ENCODE measurements at places on chromosomes 5 and 9. TPM values are rescaled to one million over a fixed set of nuclear protein-coding genes. Genes with fewer than 3 reads are reported as not detected.

DNA sequence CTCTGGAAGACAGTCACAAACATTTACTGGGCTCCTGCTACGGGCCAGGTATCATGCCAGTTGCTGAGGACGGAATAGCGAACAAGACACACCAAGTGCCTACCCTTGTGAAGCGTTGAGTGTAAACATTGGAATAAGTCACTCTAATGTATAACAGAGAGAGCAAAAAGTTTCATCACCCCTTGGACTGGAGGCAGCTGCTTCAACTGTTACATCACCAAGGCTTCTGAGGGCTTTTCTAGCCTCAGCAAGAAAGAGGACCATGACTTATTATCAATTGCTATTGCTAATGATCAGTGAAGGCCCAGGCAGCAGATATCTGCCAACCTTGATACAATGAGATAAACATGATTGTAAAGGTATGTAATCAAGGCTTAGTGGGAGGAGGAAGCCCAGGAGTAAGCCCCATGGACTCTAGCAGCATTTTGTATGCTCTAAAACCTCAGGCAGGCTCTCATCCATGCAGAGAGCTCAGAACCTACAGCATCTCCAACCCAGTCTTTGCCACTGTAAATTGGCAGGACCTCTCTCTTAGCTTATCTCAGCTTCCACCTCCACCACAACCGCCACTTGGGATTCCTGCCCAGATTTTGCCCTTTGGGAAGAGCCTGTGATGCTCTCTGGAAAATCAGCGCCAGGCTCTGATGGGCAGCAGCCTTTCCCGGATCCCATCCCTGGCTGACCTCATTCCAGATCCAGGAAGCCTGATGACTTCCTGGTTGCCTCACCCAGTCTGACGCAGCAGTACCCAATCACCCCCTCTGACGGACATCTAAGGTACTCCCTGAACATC, 54.5 kb downstream of the ADAM19 start:
- no peak for DNase-seq

CARTPT gene
- not detected for total RNA-seq

DTWD2 gene
- 5.3 TPM for total RNA-seq

DNA sequence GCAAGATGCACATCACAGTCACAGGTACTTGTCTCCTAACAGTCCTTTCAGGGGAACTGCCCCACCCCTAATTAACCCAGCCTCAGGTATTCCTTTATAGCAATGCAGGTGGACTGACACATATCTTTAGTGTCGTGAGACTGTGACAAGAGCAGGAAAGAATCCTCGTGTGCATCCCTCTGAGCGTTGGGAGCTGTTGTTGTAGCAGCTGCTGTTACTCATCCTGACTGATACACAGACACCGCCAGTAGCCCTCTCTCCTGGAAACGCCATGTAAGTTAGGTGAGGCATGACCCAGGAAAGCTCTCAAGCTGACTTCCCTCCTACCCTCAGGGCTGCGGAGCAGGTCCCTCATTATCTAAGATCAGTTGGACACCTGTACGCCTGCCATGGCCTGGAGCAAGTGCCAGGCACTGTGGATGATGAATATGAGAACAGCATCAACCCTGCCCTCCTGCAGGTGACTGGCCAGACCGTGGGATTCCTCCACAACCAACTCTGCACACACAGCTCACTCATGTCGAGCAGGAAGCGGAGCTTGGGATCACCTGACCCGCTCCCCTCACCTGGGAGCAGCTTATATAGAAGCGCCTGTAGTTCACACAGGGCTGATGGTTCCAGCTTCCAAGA, 10.2 kb upstream of the LCN15 start:
- DNase-seq, result no peak

GRCh38 chr5:179969110-179969509, 61.4 kb upstream of the TBC1D9B start:
- DNase-seq, result no peak

ST8SIA4 gene
- total RNA-seq, result 2.3 TPM

- DNase-seq, result no peak
Observed at GRCh38 chr9:3827175-3827574, 301.4 kb upstream of the RFX3 start.

KCTD16 gene
- 1.4 TPM for total RNA-seq

TERT gene
- 0.21 TPM for total RNA-seq

SURF1 gene
- total RNA-seq, result 39.2 TPM

TUSC1 gene
- total RNA-seq, result 13.7 TPM

DNA sequence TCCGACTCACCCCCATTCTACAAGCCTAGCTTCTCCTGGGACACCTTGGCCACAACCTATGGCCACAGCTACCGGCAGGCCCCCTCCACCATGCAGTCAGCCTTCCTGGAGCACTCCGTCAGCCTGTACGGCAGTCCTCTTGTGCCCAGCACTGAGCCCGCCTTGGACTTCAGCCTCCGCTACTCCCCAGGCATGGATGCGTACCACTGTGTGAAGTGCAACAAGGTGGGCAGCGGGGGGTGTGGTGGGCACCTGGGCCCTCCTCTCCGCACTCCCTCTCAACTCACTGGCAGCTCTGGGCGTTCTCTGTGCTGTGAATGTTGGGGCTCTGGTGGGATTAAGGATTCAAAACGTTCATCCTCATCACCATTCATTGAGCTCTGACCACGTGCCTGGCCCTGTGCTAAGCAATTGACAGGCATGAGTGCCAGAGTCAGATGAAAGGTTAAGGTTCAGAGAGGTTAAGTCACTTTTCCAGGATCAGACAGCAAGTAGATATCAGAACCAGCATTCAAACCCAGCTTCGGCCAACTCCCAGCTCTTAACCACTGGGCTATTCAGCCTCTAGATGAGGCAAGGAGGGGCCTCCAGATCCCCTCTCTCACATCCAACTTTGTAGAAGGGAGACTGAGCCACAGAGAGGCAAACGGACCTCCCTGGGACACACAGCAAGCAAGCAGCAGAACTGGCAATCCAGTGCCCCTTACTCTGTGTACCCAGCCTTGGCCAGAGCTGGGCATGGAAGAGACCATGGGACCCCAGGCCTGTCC, 9.9 kb downstream of the GFI1B start:
- DNase-seq, result no peak

DNA sequence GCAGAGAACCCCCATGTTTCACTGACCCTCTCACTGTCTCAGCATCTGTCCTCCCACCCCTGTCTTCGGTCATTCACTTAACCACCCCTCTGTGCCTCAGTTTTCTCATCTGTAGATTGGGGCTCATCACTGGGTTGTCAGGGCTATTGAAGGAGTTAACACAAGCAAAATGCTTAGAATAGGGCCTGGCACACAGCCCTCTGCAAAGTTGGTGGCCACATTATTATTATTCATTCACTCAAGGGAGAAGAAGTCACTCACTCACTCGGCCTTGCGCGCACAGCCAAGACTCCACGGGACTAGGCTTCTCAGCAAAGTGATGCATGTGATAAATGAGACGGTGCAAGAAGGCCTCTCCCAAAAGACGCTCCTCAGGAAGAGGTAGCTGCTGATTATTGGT, 8.0 kb downstream of the PDGFRB start:
- no peak for DNase-seq

DNA sequence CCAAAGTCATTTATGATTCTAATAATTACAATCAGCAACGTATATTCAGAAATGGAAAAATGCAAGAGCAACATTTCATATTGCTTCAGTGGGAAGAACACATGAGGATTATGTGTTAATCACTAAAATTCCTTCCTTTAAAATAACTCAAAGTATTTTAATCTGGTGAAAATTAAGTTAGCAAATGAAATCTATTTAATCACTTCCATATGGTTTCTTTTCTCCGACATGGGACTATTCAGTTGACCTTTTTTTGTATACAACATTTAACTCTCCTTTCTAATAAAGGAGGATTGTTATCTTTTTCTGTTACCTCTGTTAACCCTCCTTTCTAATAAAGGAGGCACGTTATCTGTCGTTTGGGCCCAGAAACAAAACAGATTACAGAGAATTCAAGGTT, 59.9 kb downstream of the HOMER1 start:
- DNase-seq, result no peak

TEX48 gene
- not detected for total RNA-seq

DNA sequence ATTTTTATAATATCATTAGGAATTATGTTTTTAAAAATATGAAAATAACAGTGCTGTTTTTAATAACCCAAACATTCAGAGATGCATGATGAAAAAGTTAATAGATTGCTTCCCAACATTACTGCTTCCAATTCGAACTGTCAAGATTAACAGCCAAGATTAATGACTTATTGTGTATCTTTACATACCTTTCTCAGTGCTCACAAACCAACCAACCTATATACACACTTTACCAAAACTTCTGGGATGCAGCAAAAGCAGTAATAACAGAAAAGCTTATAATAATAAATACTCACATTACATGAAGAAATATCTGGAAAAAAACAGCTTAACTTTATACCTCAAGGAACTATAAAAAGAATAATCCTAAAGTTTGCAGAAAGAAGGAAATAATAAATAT, 82.1 kb downstream of the TMEM232 start:
- DNase-seq, result no peak

SPATA31E1 gene
- not detected for total RNA-seq

- DNase-seq, result no peak
Observed at GRCh38 chr5:121489972-121490371, 361.7 kb upstream of the FTMT start.

DNA sequence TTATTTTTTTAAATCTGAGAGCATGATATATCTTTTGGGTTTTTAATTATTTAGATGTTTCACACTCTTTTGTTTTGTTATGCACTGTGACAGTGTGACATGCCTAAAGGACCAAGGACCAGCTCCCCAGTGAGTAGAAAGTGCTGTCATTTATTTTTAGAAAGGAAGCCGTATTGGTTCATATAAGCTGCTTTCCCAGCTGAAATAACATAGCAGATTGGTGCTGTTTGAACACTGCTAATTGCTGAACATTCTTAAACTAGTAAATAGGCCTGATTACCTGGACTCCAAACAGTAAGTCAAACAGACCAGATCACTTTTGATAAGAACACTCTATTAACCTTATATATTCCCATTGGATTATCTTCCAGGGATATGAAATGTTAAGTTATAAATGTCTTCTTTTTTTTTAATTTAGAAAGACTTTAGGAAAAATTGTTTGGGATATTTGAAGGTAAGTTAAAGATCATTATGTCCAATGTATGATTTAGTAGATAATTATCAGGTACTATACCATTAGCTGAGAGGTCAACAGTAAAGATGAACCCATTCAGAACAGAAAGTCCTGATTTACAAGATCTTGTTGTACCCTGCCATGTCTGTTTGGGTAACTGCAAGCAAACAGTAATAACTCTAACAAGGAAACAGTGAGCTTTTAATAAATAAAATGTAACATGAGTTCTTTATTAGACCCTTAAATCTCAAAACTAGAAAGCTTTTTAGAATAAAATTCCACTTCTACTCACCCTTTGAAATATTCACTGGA, 27.8 kb upstream of the ELL2 start:
- DNase-seq, result no peak

NPR3 gene
- total RNA-seq, result 0.13 TPM

BARHL1 gene
- total RNA-seq, result not detected

DNA sequence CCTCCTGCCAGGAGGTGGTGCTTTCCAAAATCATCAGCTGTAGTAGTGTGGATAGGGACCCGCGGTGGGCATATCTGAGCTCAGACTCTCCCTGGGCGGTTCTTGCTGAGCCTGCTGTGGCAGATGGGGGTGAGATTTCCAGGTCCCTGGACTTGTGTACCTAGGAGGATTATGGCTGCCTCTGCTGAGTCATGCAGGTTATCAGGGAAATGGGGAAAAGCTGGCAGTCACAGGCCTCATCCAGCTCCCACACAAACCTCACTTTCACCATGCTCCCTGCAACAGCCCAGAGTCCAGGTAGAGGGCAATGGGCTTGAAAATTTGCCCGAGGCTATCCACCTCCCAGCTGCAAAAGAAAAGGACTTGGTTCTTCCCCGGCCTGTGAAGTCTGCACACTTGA, 23.4 kb upstream of the MAMDC2 start:
- no peak for DNase-seq

CAMSAP1 gene
- total RNA-seq, result 70.4 TPM

- DNase-seq, result no peak
Observed at GRCh38 chr9:89359751-89360261, 41.5 kb downstream of the SECISBP2 start.

DNA sequence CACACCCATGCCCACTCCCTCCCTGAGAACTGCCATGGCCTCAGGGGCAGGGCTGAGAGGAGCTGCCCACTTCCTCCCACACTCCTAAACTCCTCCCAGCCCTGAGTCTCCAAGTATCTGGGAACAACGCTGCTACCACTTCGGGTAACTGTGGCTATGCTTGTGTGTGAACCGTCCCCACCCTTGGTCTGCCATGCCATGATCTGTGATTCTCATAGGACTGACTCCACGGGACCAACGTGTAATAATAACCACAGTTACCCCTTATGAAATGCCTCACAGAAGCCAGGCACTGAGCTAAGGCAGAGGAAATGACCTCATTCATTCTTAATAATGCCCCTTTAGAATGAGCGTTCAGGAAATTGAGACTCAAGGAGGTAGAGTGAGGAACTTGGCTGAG, 103.9 kb upstream of the SMIM23 start:
- no peak for DNase-seq

FREM1 gene
- 0.75 TPM for total RNA-seq

FOXD4L6 gene
- total RNA-seq, result not detected

DNA sequence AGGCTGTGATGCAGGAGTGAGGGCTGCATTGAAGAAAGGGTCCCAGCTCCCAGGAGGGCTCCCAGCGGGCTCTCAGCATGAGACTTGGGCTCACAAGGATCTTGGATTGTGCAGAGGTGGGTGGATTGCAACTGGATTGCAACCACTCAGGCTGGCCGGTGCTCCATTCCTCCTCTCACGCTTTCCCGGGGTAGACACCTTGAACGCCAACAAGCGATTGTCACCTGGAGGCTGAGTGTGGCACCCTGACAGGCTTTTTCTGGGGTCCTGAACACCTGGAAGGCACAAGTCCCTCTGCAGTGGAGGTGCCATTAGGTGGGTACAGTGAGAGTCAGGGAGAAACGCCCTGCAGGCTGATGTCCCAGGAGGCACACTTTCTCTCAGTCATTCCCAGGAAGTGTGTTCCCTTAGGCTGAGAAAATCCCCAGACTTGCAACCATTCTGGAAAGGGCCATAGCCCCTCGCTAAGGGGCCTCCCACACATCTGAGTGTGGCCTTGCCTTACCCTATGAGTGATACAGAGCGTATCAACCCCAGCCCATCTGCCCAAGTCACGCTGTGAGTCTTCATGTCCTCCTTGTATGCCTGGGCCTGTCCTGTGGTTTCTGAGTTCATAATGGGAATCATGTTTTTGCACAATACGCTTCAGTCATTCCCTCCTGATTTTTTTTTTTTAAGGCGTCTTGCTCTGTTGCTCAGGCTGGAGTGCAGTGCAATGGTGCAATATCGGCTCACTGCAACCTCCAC, 488.1 kb downstream of the IRX1 start:
- no peak for DNase-seq

GRCh38 chr9:10548348-10548747, 64.5 kb downstream of the PTPRD start:
- no peak for DNase-seq

Data from kidney epithelial cell (primary cell).